ENCODE measurements at places on chromosomes 7 and 10. TPM values are rescaled to one million over a fixed set of nuclear protein-coding genes. Genes with fewer than 3 reads are reported as not detected.
A peak's percentile ranks its signal among the peaks of the same experiment; 100 is the strongest.

Gene ABCC2
- 1.8 TPM for total RNA-seq

Gene GFRA1
- 2.4 TPM for total RNA-seq

Gene NPFFR1
- 0.21 TPM for total RNA-seq

Gene ATOH7
- total RNA-seq = not detected

Gene ARHGEF35
- total RNA-seq = 1.0 TPM

Gene RAPGEF5
- 44.2 TPM for total RNA-seq

Gene SPDYE9
- total RNA-seq = not detected

Gene MXI1
- total RNA-seq = 16.7 TPM

Gene ASB15
- total RNA-seq = not detected

Gene SEMA3A
- 6.1 TPM for total RNA-seq

Gene ITGB8
- total RNA-seq = 14.2 TPM

Gene TACC2
- 193 TPM for total RNA-seq

Gene AVPI1
- total RNA-seq = 19.7 TPM

Gene ZNF22
- 24.0 TPM for total RNA-seq

Gene TMEM273
- total RNA-seq = 46.9 TPM

- DNase-seq = no peak
Observed at GRCh38 chr7:143924851-143925250, 10.2 kb upstream of the OR2F2 start.

DNA sequence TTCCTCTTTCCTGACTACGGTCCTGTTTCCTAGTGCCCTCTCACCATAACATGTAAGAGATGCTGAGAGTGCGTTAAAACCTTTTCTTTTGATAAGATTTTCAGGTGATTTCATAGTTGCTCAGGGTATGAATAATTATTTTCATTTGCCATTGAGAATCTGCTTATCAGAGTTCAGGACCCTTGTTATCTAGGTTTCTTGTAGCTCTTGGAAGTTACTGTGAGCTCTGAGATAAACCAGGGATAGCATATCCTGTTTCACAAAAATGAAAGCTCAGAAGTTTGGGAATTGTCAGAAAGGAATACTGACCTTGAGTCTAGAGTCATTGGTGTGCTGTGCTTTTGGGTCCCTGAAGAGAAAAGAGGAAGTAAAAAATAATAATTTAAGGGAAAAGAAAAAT, 76.8 kb upstream of the PRKG1 start:
- no peak for DNase-seq

DNA sequence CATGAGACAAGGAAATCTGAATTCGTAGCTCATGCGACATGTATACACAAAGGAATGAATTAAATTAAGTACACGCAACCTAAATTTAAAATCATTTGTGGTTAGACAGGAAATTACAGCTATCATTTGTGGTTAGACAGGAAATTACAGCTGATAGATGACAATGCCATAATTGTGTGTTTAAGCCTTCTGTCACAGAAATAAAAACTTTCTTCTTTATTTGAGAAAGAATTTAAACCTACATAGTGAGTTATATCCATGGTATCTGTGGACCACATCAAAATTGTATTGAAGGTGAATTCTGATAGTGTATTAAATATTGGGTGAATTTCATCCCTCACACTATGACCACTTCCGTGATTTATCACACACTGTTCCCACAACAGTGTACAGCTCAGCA, 362.9 kb downstream of the MAGI2 start:
- no peak for DNase-seq

DNA sequence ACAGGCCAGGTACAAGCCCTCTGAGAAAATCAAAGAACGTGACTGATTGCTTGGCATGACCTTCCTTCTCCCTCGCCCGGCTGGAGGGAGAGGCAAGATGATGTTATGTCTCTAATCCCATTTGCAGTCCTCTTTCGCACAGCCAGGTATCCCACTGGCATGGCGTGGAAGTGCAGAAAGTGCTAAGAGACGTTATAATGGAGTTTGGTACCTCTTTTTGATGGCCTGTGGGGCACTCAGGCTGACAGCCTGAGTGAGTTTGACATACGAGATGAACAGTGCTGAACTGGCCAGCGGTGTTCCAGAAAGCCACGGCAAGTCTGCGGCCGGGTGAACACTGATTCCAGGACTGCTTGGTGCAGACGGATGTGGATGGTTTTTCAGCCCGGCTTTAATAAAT, 241.6 kb downstream of the RAB11FIP2 start:
- DNase-seq = no peak

GRCh38 chr10:54940418-54940817, 139.4 kb upstream of the PCDH15 start:
- DNase-seq = no peak

DNA sequence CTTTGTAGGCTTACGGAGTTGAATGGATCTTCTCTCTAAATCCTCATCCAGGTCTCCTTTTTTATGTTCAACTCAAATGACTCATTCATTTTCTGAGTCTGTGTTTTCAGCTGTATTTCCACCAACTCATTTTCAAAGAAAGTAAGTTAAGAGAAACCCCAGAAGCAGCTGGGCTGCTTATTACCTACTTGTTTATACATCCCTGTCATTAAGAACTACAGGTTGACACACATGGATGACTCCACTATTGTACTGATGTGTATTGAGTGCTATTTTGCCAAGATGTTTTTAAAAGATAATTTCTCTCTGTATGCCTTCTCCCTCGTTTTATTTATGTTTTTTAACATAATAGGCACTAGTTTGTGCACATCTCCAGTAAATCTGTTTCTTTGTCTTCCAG, 41.9 kb downstream of the DGKI start:
- no peak for DNase-seq

GRCh38 chr10:113026679-113027078, 76.6 kb downstream of the TCF7L2 start:
- no peak for DNase-seq

GRCh38 chr10:126570245-126570570, 100.3 kb downstream of the C10orf90 start:
- no peak for DNase-seq

- no peak for DNase-seq
Observed at GRCh38 chr10:123027861-123028260, 19.1 kb downstream of the ACADSB start.

DNA sequence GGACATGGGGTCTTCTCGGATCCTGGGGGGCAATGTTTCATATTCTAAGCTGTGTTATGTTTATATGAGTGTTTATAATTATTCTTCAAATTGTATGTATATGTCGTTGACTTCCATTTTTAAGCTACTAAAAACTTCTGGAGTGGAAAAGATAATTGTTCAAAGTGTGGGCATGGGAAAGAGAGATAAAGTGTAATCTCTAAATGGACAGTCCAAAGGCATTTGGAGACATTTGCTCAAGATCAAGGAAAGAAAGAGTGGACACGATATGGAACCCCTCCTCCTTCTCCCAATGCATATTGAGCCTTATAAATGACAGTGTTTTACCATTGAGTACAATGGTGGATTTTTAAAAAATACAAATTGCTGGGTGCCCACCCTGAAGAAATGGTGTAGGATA, 81.1 kb downstream of the SDHAF3 start:
- DNase-seq = no peak

GRCh38 chr10:8910314-8910713, 855.8 kb downstream of the GATA3 start:
- no peak for DNase-seq

DNA sequence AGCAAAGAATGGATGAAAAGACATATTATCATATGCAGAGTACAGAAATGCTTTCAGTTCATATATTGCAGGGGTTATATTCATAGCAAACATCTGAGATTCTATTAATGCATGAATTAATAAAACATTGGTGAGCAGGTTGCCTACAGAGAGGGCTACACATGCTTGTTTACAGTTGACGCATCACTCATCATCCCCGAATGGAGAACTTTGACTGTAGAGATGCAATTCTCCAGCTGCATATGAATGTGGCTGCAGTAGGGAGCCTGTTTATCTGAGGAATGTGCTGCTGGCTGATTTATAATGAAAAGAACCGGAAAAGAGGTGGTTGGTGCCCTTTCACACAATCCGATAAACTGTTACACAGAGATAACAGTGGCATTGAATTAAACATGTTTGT, 116.5 kb downstream of the GRM3 start:
- no peak for DNase-seq

GRCh38 chr10:122056431-122057094, 67.6 kb downstream of the TACC2 start:
- DNase-seq = no peak

- no peak for DNase-seq
Observed at GRCh38 chr10:22640359-22640758, 74.0 kb downstream of the PIP4K2A start.

DNA sequence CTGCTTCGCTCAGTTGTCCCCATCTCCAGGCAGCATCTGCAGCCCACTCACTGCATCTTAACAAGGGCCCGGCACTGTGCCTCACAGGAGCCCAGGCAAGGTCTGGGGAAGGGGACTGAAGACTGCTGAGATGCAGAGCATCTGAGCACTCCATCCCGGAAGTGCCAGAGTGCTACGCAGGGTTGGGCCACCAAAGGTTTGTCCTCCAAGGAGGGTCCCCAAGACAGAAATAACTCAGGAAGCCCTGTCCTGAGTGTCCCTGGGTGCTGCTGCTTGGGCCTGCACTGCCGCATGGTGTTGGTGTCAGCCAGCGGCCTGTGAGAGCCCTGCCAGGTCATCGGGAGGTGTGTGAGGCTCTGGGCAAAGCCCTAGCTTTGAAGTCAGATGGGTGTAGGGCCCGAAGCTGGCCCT, 288.2 kb upstream of the ZMIZ1 start:
- no peak for DNase-seq

GRCh38 chr10:1377740-1378397, 321.7 kb downstream of the WDR37 start:
- no peak for DNase-seq

DNA sequence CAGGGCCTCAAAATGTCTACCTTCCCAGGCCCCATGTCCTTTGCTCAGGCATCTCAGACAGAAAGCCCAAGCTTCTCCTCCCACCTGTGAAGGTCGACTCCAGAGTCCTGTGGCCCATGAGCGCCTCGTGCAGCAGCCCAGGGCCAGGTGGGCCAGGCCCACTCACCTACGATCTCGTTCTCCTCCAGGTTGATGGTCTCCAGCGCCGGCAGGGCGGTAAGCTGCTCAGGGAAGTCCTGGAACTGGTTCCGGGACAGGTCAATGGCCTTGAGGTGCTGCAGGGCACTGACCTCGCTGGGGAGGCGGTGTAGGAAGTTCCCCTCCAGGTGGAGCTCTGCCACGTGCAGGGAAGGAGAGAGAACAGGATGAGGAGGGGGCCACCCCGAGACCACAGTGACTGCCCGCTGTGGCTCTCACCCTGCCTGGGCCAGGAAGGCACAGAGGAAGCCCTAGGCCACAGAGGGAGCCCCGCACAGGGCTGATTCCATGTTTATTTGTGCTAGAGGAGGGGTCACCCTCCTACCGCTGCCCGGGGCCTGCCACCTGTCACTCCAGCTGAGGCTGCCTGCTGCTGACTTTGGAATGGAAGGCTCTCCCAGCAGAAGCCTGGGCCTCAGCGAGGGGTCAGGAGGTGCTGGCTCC, 40.0 kb upstream of the NPFFR1 start:
- DNase-seq = no peak

- no peak for DNase-seq
Observed at GRCh38 chr7:158612546-158612945, 24.9 kb upstream of the PTPRN2 start.

DNA sequence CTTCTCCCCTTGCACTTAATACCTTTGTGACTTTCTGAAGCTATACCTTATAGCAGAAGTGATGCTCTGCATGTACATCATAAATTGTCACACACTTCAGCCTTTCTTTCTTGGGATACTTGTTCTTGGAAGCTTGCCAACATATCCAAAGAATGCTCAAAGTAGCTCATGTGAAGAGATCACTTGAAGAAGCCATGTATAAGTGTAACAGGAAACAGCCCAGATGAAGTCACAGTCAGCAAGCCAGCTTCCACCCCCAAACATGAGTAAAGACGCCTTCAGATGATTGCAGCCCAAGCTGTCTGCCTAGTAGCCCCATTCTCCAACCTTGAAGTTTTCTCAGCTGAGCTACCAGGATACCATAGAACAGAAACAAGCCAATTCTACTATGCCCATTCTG, 50.9 kb downstream of the DGKB start:
- no peak for DNase-seq

- DNase-seq = no peak
Observed at GRCh38 chr7:123498031-123498430, 36.4 kb downstream of the IQUB start.

DNA sequence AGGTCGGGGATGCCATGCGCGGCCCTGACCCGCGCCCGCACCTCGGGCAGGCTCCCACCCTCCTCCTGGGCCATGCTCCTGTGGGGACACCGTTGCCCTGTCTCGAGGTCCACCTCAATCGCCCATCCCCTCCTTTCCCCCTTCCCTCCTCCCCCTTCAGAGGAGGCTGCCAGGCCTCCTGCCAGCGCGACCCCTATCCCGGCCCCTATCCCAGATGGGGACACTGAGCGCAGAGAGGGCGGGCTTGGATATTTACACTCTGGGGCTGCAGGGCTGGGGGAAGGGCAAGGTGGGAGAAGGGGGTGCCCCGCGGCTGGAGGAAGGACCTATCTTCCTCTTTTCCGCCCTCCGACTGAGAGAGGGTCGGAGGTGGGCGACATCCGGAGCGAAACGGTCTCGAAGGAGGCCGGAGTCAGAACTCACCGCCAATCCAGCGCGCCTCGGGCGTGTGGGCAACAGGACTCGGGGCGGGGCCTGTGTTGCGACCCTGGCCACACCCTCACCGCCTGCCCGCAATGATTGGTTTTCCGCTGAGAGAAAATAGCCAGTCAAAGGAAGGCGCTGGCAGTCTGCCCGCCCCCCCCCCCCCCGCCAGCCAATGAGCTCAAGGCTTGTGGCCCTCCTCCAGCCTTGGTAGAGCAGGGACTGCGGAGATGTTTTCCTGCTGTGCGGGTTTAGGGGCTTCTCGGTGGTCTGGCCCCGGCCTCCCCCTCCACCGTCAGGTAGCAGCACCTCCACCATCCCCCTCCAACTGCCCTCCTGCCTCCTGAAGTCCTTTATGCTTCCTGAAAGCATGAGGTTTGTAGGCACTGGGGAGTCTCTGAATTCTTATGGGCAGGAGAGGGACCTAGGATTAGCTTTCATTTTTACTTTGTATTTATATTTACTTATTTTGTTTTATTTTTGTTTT, at the start of gene METTL27:
METTL27 (minus strand) TSS at position 450 of the 910 bp plus-strand sequence; CDS start at position 74, 376 bp downstream.
- peak; percentile 94 for DNase-seq

- DNase-seq = no peak
Observed at GRCh38 chr10:129725482-129725881, 238.6 kb downstream of the EBF3 start.

GRCh38 chr7:158809596-158809995, 19.7 kb downstream of the ESYT2 start:
- DNase-seq = no peak

DNA sequence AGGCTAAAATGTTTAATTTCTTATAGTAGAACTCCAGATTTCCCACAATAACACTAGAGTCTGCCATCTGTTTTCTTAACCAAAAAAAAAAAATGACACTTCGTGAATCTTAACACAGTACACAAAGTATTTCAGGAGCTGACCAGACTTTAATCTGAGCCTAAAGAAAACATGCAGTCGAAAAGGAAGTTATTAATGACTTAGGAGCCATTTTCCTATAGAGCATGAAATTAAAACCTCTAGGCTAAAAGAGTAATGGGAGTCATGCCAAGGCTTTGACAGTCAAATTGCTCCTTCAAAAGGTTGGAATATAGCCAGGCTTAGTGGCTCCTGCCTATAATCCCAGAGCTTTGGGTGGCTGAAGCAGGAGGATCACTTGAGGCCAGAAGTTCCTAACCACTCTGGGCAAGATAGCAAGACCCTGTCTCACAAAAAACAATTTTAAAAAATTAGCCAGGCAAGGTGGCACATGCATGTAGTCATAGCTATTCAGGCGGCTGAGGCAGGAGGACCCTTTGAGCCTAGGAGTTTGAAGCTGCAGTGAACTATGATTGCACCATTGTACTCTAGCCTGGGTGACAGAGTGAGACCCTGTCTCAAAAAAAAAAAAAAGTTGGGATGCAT, 13.6 kb downstream of the MICU1 start:
- peak; percentile 24 for DNase-seq
